Astrocyte of the hippocampus (primary cell): ENCODE measurements at places on chromosomes 6 and 20.

- DNase-seq = no peak
Observed at GRCh38 chr20:19448632-19449031, 236.2 kb downstream of the SLC24A3 start.

DNA sequence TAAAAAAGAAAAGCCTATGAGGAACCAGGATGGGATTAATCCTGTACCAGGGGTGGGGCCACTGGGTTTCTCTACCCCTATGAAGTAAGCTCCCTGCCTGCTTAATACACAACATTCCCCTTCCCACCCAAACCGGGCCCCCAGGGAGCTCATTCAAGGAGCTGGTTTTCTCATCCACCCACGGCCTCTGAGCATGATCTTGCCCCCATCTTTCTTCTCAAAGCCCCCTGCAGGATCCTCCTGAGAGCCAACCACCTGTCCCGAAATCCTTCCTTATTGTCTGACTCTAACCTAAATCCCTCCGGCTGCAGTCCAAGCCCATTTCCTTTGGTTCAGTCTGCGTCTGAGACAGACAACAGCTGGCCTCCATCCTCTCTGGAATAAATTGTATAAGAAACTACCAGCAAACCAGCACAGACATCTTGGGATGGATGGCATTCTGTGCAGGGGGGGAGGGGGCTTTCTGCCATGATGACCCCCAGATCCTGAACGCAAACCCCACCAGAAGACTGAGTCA, 21.0 kb downstream of the KCNK5 start:
- no peak for DNase-seq

DNA sequence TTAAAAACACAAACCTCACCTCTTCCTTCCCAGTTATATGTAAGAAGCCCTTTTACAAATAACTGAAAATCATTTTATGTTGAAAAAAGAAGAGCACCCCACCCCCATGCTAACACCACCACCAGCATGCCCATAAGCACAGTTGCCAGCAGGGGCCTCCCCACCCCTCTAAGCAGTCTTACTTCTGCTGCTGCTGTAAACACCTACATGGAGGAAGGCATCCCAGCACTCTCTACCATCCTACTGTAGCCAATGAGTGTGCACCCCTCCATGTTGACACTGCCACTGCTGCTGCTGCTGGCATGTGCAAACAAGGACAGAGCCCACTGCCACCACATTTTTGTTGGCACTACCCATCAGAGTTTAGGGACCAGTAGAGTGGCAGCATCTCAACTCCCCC, 49.6 kb upstream of the PHIP start:
- no peak for DNase-seq

DNA sequence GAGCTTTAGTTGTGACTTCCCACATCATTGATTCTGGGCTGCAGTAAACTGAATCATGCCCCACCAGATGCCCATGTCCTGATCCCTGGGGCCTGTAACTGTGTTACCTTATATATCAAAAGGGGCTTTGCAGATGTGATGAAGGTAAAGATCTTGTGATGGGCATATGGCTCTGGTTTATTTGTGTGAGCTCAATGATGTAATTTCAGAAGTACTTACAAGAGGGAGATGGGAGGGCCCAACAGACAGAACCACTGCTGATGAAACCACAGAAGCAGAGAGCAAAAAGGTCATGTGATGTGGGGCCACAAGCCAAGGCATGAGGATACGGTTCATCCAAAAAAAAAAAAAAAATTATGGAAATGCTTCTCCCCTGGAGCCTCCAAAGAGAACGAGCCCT, 118.7 kb downstream of the TOX2 start:
- DNase-seq = no peak

GRCh38 chr20:46209930-46210671, 92.0 kb downstream of the CD40 start:
- no peak for DNase-seq

GRCh38 chr6:1296542-1296941, 15.4 kb upstream of the FOXQ1 start:
- DNase-seq = no peak

DNA sequence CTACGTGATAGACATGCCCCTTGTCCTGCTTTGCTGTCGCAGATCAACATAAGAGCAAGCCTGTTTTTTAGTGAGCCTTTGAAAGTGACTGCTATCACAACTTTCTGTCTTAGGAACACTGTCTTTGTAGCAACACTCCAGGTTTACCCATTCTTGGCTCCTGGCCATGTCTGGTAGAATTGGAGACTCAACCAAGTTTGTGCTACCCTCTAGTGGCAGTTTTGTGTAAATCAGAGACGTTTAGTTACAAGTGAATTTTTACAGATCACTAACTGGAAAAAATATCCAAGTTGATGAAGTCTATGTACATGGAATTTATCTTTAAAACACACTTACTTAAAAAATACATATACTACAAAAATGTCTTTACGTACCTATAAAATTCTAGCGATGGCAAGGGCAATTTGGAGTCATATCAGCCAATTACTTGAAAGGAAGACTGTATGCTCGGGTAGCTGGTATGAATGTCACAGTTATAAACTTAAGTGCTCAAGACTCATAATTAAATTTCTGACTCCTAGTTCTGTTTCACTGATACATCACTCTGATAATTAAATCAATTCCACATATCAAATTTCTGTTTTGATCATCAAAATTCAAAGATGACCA, 101.4 kb downstream of the ADGB start:
- DNase-seq = peak; percentile 91

GRCh38 chr6:130113201-130113710, 94.9 kb downstream of the L3MBTL3 start:
- no peak for DNase-seq

DNA sequence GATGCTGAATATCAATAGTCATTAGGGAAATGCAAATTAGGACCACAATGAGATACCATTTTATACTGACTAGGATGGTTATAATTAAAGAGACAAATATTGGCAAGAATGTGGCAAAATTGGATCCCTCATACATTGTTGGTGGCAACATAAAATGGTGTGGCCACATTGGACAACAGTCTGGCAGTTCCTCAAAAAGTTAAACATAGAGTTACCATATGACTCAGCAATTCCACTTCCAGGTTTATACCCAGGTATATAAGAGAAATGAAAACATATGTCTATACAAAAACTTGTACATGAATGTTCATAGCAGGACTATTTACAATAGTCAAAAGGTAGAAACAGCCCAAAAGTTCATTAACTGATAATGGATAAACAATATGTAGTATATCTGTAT, 2.0 kb upstream of the CRIP3 start:
- no peak for DNase-seq

- peak; percentile 32 for DNase-seq
Observed at GRCh38 chr6:116327803-116328527, 42.8 kb upstream of the DSE start.
